ENCODE measurements at places on chromosomes 13 and 19.

- peak; percentile 87 for ATAC-seq
These were observed 58.3 kb downstream of the KLF2 start for GRCh38 chr19:16382775-16383543.

GRCh38 chr13:39432196-39432595 is 170.8 kb downstream of the LHFPL6 start:
- no peak for ATAC-seq

DNA sequence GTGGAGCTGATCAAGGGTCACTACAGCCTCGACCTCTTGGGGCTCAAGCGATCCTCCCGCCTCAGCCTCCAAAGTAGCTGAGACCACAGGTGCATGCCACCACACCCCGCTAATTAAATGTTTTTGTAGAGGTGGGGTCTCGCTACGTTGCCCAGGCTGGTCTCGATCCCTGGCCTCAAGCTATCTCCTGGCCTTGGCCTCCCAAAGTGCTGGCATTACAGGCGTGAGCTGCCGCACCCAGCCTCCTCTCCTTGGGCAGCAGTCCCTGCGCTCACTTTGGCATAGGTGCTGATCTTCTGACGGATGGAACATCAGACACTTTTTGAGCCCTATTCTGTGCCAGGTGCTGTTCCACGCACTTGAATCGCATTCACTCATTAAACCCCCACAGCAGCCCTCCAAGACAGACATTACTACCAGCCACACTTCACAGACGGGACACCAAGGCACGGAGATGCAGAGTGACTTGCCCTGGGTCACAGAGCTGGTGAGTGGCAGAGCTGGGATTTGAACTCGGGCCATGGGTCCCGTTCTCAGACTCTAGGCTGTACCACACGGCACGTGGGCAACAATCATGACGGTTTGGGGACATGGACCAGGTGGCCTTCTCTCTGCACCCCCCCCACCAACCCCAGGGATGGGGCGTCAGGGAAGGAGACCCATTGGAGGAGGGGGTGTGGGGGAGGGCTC is 3.2 kb downstream of the MEIS3 start:
- no peak for ATAC-seq

DNA sequence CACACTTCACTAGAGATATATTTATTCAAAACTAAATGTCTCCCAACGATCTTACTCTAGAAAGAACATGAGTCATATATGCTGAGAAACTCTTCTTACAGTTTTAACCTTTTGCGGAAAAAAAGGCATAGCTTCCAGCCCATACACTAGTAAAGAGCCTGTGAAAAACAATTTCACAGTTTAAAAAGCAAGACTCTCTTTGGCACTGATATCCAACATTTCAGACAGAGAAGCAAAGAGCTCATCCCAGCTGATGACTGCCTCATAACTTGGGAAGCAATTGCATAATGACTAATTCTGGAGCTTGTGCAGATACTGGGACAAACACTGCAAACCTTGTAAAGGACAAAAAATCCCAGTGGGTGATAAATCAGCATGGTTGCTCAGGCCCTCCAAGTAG is 88.0 kb downstream of the ENOX1 start:
- ATAC-seq: peak; percentile 66

DNA sequence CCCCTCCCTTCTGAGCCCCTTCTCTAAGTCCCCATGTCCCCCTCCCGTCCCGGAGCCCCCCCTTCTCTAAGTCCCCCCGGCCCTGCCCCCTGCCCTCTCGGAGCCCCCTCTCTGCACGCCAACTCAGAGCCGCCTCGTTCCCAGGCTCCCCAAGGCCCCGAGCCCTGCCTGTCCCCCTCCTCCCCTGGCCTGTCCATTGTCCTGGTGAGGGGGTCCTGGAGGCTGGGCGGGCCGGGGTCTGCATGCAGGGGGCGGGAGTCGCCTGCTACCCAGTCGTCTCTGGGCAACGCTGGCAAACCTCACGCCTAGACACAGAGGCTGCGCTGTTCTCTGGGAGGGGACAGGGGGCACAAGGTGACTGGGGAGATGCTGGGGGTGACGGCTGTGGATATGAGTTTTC is 39.2 kb upstream of the SEMA6B start:
- no peak for ATAC-seq
